Activated CD4-positive, alpha-beta T cell treated with anti-CD3 and anti-CD28 coated beads, Interleukin-2, amount 50 U/mL, for 4 hours (primary cell): ENCODE measurements at places on chromosomes 1 and 21.

GRCh38 chr1:41025979-41026819 lies 4.7 kb upstream of the SLFNL1 start:
- DNase-seq = no peak

- DNase-seq = no peak
Measured at GRCh38 chr1:50476800-50477199, 53.6 kb upstream of the DMRTA2 start.

- DNase-seq = no peak
Measured at GRCh38 chr1:20974069-20974468, 187.0 kb upstream of the HP1BP3 start.

DNA sequence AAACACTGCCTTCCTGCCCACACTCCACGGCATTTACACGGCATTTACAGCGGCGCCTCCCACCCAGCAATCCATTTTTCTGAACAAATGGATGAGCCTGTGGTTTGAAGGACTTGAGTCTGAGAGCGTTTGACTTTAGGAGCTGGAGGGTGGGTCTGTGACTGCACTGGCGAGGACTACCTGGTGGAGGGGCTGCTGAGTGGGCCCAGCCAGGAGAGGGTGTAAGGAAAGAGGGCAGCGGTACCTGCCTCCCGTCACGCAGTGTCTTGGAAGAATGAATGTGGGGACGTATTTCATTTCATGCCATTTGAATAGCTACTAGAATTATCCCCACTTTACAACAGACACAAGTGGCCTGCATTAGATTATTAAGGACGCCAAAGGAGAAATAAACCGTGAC lies 62.9 kb downstream of the B3GALT5 start:
- no peak for DNase-seq

- DNase-seq = peak; percentile 15
Measured at GRCh38 chr1:204493984-204494280, 673 bp downstream of the PIK3C2B start.

GRCh38 chr1:245019910-245020486 lies 134.8 kb upstream of the KIF26B start:
- DNase-seq = no peak

DNA sequence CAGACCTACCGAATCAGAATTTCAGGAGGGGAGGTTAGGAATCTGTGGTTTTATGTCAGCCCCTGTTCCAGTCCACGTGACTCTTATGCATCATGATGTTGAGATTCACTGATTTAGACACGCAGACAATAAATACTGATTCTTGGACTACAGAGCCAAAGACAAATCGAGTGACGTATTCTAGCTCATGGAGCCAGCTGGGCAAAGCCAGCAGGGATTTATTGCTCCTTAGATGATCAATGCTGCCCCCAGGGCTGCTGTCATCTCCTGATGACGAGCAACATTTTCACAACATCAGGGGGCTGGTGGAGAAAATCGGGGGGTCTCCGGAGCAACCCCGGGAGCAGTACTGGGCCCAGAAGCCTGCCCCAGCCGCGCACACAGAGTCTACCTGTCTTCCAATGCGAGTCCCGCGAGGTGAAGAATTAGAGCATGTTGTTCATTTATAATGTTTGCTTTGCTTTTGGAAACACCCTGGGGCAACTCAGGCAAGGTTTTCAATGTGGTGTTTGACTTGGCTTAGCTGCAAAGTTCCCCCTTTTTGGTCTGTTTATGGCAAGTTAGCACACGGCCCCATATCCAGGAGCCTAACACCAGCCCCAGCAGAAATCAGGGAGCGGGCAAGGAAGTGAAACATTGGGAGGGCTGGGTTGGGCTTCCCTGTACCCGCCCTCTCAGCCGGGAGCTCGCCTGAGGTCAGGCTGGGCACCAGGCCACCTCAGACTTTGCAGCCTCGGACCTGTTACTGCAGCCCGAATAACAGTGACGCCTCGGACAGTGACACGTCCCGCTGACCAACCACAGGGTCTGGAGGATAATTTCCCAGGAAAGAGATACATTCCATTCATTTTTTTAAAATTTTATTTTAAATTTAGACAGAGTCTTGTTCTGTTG lies 19.9 kb upstream of the CLDN14 start:
- no peak for DNase-seq

DNA sequence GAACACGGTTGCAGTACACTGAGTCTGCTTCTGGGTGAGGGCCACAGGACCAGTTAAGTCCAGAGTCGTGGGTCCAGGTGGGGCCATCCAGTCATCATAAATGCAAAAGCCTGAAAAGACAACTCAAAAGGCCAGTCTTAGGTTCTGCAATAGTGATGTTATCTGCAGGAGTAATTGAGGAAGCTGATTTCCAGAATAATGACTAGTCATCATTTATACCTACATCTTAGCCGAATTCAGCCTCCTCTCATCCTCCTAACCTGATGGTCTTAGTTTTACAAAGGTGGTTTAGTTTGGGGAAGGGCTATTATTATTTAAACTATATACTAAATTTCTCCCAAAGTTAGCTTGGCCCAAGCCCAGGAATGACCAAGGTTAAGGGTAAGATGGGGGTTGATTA lies 23.5 kb upstream of the SLC5A9 start:
- no peak for DNase-seq

- DNase-seq = no peak
Measured at GRCh38 chr1:109089242-109090015, 1.1 kb upstream of the TMEM167B start.

DNA sequence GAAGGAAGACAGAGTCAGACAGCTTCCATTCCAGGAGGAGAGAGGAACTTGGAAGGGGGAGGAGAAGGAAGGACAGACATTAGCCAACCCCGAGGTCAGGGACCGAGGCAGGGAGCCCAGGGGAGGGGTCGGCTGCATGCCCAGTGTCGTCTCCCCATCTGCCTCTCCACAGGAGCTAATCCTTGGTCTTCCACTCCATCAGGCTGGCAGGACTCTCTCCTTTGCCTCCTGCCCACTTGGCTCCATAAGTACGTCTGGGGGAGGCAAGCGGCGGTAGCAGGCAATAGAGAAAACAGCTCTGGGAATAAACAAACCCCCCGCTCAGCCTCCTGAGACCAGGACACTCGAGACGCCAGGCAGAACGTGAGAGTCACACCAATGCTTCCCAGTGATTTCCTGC lies 71.3 kb downstream of the GRIK3 start:
- no peak for DNase-seq

DNA sequence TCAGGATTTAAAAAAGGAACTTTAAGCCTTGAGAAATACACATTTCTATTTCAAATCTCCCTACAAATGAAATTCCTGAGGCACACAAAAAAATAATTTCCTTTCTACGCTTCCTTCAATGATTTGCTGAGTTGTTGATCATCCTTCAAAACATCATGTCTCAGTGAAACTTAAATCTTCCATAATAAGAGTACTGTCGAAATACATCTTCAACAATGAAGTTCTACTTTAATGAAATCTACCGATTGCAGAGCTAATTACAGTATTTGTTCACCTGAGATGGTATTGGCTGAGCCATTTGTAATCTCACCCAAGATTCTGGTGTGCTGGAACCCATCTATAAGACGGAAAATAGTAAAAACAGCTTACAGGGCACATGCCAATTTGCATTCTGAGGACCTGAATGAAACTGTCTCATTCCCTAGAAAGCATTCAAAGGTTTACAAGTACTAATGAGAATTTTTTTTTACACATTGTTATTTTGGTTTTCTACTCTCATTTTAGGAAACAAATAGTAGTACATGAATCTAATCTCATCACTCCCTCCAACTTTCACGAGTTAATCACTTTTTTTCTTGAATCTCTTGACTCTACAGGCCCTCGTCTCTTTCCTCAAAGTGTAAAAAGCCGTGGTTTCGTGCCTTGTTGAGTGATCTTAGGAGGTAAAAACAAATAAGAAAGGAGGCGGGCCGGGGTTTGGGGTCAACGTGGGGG lies 1.1 kb downstream of the CHML start:
- DNase-seq = no peak

- no peak for DNase-seq
Measured at GRCh38 chr1:26705788-26706311, 10.0 kb downstream of the ARID1A start.

DNA sequence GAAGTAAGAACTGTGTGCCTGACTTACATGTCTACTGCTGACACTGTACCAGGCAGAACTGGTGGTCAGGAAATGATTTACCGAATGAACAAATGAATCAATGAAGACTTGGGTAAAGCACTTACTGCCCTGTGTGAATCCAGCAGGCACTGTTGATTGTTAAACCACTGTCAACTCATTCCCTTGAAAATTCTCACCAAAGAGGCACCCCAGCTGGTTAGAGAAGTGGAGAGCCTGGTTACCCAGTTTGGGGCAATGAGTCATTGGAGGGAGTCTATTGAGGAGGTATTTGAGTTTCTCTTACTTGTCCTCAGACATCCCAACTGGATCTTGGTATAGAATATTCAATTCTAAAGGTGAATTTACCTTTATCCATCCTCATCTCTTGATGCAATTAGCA lies 34.2 kb downstream of the JUN start:
- no peak for DNase-seq

- no peak for DNase-seq
Measured at GRCh38 chr1:160161965-160162705, 10.7 kb downstream of the ATP1A4 start.

GRCh38 chr1:227192163-227192562 lies 126.1 kb downstream of the CDC42BPA start:
- no peak for DNase-seq

- no peak for DNase-seq
Measured at GRCh38 chr1:119358636-119359035, 9.9 kb upstream of the HAO2 start.

DNA sequence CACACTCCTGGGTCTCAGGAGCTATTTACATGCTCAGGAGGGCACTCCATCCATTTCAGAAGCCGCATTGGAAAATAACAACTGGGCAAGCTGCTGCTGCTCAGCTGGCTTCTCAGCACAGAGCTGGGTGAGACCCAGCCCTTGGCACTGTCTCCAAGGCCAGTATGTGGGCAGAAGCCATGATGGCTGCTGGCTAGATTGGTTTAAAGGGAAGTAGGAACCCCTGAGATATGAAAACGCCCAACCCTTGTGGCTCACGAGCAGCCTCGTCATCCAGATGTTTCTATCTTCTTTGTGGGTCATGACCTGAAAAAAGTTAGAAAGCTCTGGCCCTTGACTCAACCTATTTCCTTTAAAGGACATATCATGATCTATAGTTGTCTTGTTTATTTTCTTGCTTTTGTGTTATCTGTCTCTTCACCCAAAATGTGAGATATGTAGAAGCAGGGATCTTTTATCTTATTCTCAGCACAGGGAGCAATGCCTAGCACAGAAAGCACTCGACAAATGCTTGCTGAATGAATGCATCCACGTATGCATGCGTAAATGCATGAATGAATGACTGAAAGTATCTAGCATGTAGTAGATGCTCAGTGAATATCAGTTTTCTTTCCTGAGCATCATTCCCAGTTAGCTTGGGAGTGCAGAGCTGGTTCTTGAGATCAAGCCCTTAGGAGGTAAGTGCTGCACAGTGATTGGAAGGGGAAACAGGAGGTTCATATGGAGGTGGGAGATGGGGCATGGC lies 11.6 kb downstream of the MYBPH start:
- DNase-seq = no peak

GRCh38 chr1:38872401-38873026 lies 634 bp downstream of the MYCBP start:
- no peak for DNase-seq

DNA sequence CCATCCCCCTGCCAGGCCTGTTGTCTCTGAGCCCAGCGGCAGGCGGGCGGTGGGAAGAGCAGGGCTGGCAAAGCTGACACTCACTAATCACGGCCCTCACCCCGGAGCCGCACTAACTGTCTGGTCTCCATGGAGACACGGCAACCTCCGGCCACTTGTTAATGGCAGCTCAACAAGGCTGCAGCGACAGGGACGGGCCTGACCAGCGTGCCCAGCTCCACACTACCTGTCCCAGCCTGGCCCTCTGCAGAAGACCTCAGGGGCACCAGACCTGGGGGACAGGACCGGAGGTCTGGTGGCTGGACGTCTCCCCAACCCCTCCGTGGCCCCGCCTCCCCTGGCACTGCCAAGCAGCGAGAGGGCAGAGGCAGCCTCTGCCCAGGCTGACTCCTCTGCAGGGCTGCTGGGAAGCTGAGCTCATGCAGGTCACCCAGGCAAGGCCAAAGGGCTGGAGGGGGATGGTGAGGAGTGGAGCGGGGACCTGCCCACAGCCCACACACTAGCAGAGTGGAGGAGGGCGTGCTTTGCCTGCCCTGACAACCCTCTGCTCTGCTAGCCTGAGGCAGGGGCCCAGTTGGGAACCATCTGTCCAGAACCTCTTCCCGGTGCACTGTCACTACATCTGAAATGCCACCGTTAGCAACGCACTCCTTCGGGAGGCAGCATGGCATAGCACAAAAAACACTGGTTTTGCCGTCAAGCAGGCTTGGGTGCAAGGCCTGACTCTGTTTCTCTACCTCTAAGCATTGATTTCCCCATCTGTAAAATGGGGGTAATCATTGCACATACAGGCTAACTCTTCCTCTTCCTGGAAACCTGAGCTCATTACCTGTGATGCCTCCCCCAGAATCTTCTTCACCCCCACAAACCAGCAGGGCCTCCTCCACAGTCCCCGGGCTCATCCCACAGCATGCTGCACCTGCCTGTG lies 29.6 kb upstream of the WASF2 start:
- no peak for DNase-seq

GRCh38 chr1:41802532-41803501 lies 115.9 kb downstream of the HIVEP3 start:
- no peak for DNase-seq

DNA sequence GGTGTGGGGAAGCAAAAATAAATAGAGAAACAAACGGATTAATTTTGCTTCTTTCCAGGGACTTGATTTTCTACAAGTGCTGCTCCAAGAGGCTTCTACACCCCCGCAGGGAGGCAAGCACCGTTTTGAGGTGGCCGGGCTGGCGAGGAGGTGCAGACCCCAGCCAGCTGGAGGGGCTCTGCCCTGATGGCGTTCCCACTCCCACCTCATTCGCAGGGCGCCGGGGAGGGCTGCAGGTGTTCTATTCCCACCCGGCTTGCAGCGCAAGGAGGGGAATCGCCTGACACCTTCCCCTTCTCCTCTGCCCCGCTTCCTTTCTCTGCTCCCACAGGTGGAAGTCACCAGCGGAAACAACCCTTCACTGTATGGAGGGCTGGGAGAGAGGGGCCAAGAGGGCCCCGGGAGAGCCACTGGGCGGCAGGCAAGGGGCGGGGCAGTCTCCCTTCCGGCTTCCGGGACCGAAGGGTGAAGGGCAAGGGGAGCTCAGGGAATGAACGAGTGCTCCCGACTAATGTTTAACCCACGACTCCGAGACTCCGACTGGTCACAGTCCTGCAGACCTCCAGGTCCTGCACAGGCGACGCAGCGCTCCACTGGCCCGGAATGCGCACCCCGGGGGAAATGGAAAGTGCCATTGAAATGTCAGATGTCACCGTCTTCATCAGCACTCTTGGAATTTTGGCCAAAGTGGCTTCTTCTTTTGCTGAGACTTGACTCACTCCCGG lies 29.1 kb downstream of the TEX35 start:
- DNase-seq = no peak

DNA sequence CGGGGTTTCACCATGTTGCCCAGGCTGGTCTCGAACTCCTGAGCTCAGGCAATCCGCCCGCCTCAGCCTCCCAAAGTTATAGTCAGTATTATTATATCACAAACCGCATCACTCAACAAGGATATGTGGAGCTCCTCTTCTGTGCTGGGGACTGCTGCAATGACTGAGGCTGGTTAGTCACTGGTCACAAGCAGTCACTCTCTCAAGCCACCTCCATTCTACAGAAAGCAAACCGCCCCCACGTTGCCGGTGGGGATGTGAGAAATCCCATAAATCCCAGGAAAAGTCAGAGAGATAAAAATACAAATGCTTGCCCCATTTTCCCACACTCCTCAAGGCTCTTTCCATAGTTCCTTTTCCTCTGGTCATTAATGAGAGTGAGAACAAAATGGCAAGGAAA lies 155.7 kb downstream of the ADSS2 start:
- DNase-seq = no peak
